ENCODE measurements at places on chromosomes 16 and 17.

DNA sequence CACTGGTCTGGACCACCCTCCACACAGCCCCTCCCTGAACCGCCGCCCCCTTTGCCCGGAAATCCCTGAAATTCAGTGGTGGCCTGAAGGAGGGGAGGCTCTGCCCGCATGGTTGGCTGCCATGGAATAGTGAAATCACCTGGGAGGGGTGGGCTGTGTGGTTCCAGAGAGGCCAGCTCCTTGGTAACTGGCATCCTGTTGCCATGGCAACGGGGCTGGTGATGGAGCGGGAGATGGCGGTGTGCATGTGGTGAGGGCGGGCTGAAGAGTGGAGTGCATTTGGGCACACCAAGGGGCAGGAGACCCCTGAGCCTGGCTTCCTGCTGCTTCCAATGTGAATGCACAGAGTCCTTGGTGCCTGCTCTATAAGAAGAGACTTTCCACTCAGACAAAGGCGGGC, 2.4 kb downstream of the EFNB3 start:
- DNase-seq = no peak

- peak; percentile 87 for DNase-seq
Measured at GRCh38 chr16:84881702-84882521, 62.1 kb downstream of the CRISPLD2 start.

DNA sequence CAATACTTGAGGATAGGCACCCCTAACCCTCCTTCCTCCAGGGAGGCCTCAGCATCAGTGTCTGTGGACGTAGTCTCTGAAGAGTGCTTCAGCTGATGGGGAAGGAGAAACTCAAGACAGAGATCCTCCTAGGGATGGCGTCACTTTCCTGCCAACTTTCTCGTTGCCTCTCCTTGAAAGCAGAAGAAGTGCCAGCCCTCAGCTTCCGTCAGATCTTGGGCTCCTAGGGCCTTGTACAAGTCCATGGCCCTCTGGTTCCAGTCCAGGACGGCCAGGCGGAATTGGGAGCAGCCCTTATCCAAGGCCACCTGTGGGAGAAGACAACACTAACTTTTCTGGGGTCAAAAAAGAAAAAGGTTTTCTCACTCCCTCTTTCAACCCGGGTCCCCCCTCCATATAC, 1.3 kb downstream of the SAT2 start:
- no peak for DNase-seq

DNA sequence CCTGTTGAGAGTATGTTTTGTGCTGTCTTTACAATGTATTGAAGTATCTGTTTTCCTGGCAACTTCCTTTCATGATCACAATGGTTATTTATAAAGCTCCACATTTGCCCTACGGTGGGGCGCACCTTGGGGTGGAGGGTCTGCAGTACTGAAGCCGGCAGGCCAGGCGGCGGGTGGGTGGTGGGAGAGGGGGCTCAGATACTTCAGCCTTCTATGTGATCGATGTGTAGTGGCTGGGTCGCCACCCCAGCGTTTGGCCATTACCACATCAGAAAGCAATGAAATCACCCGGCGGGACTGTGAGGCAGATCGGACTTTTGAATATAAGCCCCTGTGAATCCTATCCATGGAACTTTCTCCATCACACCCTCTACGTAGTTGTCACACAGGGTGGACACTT, 196.6 kb downstream of the FOXL1 start:
- no peak for DNase-seq

DNA sequence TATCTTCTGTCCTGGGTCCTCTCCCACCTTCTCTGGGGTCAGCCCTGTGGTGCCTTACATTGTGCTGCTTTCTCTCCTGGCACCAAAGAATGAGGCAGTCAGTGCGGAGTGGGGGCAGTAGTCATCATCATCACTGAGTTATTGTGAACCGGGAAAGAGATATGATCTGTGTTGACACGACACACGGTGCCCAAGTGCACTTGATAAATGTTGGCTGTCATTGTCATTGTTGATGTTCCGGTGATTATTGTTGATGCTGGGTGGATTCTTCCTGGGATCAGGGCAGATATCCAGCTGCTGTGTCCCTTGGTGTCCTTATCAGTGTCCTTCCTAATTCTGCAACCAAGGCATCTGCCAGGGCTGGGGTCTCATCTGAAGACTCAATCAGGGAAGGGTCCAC, 121.7 kb downstream of the ABCC6 start:
- DNase-seq = no peak

GRCh38 chr16:3858801-3859200, 21.7 kb downstream of the CREBBP start:
- no peak for DNase-seq

- DNase-seq = no peak
Measured at GRCh38 chr17:48219617-48220016, 112.1 kb downstream of the SNX11 start.

DNA sequence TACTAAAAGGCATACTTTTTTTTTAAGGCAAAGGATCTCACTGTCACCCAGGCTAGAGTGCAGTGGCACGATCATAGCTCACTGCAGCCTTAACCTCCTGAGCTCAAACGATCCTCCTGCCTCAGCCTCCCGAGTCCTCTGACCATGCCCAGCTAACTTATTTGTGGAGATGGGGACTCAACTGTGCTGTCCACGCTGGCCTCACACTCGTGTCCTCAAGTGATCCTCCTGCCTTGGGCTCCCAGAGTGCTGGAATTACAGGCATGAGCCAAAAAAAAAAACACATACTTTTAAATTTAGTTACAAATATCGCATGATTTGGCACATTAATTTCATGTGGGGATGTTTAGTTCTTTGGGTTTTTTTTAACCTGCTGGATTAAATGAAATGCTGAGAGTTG, 207.7 kb upstream of the CHMP6 start:
- DNase-seq = no peak

DNA sequence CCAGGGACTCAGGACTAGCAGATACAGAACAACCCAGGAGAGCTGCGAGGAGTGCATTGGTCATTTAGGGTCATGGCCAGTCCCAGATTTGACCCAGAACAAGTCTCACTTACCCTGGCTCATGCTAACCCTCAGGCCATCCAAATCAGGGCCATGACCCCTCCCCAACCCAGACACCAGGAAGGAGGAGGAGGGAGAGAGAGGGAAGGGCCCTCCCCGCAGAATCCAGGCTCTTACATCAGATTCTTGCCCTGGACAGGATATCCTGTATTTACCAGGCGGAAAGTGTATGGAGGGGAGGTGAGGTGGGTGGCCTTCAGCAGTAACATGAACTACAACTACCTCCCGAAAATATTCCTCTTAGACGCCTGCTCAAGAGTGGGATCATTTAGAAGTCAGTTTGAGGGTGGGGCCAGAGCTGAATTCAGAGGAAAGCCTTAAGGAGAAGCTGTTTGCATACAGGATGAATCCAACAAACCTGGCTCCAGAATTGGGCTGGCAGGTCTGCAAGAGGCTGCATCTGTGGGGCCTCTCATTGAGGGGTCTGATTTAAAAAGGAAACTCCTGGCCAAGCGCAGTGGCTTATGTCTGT, 2.1 kb downstream of the VAT1 start:
- DNase-seq = no peak

DNA sequence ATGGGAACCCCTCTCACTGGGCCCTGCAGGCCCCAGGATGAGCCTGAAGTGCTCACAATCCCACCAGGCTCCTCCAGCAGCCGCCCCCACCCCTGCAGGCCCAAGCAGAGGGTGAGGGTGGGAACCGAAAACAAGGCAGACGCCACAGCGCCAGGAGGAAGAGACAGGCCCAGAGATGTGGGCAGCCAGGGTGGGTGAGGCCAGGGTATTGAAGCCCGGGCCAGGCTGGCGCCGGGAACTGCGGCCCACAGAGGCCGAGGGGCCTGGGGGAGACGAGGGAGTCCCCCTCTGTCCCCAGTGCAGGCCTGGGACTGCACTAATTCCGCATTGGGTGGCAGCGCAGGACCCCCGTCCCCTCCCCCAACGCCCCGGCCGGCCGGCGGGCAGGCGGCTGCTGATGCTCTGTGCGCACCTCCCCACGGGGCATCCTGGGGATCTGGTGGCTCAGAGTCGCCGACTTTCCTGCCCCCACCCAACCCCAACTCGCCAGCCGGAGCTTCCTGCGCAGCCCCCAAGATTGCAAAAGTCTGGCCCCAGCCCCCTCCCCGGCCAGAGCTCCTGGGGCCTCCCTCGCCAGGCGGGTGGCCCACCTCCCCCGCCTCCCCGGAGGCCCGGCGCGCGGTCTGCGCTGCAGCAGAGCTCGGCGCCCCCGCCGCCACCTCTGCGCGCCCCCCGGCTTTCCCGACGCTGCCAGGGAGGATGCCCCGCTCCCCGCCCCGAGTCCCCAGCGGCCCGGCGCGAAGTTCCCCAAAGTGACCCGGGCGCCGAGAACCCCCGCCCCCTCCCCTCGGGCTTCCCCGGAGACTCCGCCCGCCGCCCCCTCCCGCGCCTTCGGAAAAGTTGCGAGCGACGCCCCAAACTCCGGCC, 107.8 kb downstream of the ENGASE start:
- DNase-seq = no peak

- peak; percentile 25 for DNase-seq
Measured at GRCh38 chr17:60231234-60231633, 81.5 kb downstream of the CA4 start.
